Caco-2 (cell line): ENCODE measurements at places on chromosomes 6 and 20. TPM values are rescaled to one million over a fixed set of nuclear protein-coding genes. Genes with fewer than 3 reads are reported as not detected.

GRCh38 chr20:31837896-31838397, 7.5 kb downstream of the FOXS1 start:
- no peaks in the 10 kb centered on the region for H3K27me3 ChIP-seq
- no peak overlapping the region for H3K4me3 ChIP-seq
- no peak for DNase-seq
- no peaks in the 10 kb centered on the region for H3K36me3 ChIP-seq
- H3K27ac ChIP-seq = no peak overlapping the region

GRCh38 chr6:132725471-132725870, 11.6 kb upstream of the VNN1 start:
- H3K4me3 ChIP-seq = no peak overlapping the region
- H3K36me3 ChIP-seq = no peaks in the 10 kb centered on the region
- no peak overlapping the region for H3K27ac ChIP-seq

- H3K4me1 ChIP-seq = no peaks in the 10 kb centered on the region
- H3K36me3 ChIP-seq = no peaks in the 10 kb centered on the region
- no peaks in the 10 kb centered on the region for H3K27me3 ChIP-seq
- H3K27ac ChIP-seq = no peak overlapping the region
- DNase-seq = peak; percentile 48
These were observed 75.1 kb downstream of the CDC40 start for GRCh38 chr6:110255211-110255750.

KIAA0408 gene
- not detected in 2 replicates for total RNA-seq

CAP2 gene
- 8.5 and 8.9 TPM in 2 replicates for total RNA-seq

DNA sequence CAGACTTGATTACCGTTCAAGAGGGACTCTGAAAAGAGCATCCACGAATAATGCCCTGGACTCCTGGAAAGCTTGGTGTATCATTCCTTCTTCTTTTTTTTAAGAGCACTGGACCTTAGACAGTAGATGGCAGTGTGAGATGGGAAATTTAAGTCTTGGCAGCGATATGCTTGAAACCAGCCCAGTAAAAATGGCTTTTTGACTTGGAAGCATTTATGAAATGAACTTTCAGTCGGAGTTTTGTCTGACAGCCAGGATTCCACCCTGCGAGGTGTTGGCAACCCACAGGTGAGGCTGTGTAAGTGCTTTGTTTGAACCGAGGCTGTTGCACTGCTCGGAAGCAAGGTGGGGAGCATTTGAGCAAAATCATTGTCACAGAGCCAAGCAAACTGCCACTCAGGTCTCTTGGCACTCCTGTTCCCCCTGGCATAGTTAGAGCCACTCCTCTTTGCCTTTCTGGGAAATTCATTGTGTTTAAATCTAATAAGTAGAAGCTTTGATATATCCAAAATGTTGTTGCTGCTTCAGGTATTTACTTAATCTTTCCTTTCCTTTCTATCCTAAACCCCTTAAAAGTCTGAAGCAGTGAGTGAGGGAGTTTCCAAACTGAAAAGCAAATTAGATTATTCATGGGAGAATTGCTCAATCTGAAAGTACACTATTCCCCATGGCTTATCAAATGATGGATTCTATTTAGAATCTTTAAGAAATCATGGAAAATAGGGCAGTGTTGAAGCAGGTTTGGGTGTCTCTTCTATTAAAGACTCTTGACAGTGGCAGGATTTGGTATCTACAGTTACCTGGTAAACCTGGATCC, 272.8 kb upstream of the SLC35B3 start:
- H3K27me3 ChIP-seq = no peaks in the 10 kb centered on the region
- H3K4me3 ChIP-seq = no peak overlapping the region
- DNase-seq = no peak

SEL1L2 gene
- total RNA-seq = not detected in 2 replicates

SLC22A2 gene
- total RNA-seq = 0.19 TPM in 1 of 2 replicates, not detected in the other

PLA2G7 gene
- 0.19 and 0.32 TPM in 2 replicates for total RNA-seq

KHDC3L gene
- not detected in 2 replicates for total RNA-seq

GRCh38 chr20:59613861-59614260, 9.5 kb downstream of the PHACTR3 start:
- H3K4me3 ChIP-seq = no peak overlapping the region
- H3K4me1 ChIP-seq = no peaks in the 10 kb centered on the region
- no peak overlapping the region for H3K27ac ChIP-seq
- DNase-seq = no peak

SCRT2 gene
- total RNA-seq = not detected in 2 replicates

DNA sequence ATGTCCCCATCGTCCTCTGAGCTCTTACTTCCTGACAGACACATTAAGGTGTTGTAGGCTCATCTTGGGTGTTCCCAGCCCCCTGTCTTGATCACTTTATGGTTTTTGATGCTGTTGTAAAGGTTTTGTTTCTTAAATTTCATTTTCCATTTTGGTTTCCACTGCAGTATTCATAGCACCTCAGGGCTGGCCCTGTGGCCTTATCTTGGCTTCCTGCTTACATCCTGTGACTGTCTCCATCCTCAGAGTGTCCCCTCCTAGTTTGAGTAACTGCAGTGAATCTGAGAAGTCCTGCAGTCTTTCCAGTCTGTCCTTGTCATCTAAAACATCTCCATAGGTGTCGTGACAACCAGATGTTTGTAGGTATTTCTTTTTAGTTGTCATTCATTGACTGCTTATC, 50.9 kb downstream of the JARID2 start:
- no peak overlapping the region for H3K4me3 ChIP-seq
- H3K27ac ChIP-seq = no peak overlapping the region
- H3K27me3 ChIP-seq = no peaks in the 10 kb centered on the region
- no peaks in the 10 kb centered on the region for H3K36me3 ChIP-seq
- H3K4me1 ChIP-seq = peaks cover 19% of the 10 kb centered on the region
